Mesothelial cell of epicardium (in vitro differentiated cells): ENCODE measurements at places on chromosomes 7 and 10.
A peak's percentile ranks its signal among the peaks of the same experiment; 100 is the strongest.

DNA sequence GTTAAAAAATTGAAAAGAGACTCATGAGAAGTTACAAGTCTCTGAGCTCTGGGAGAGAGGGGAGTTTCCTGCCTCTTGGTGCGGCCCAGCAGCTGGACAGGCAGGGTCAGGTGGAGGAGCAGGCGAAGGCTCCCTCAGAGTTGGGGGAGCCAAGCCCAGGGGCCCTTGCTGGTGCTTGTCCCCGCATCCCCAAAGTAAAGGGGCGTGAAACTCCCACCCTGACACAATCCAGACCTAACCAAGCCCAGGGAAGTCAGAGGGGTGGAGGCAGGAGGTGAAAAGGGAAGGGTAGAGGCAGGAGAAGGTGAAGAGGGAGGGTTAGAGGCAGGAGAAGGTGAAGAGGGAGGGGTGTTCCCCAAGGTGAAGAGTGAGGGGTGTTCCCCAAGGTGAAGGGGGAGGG, 322.8 kb downstream of the GLRX3 start:
- DNase-seq, result no peak
- H3K4me3 ChIP-seq, result no peak overlapping the region
- H3K27ac ChIP-seq, result no peak overlapping the region
- H3K36me3 ChIP-seq, result no peaks in the 10 kb centered on the region

DNA sequence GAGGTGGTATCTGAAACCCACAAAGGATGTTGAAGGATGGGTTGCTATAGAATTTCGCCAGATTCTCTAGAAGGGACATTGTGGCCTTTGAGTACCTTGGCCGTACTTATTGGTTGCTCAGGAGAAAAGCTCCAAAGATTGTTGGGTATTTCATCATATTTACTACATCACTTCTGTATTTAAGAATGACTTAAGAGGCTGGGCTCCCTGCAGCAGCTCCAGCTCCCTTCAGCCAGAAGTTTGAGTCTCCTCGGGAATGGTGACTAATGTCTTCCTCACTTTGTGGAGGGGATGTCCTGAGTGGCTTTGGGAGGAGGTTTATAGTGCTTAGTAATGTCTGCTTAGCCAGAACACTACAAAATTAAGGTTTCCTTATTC, 18.1 kb downstream of the MINDY4 start:
- H3K27me3 ChIP-seq, result no peaks in the 10 kb centered on the region
- no peak overlapping the region for H3K27ac ChIP-seq
- no peak for DNase-seq
- H3K4me3 ChIP-seq, result no peak overlapping the region
- no peaks in the 10 kb centered on the region for H3K4me1 ChIP-seq

DNA sequence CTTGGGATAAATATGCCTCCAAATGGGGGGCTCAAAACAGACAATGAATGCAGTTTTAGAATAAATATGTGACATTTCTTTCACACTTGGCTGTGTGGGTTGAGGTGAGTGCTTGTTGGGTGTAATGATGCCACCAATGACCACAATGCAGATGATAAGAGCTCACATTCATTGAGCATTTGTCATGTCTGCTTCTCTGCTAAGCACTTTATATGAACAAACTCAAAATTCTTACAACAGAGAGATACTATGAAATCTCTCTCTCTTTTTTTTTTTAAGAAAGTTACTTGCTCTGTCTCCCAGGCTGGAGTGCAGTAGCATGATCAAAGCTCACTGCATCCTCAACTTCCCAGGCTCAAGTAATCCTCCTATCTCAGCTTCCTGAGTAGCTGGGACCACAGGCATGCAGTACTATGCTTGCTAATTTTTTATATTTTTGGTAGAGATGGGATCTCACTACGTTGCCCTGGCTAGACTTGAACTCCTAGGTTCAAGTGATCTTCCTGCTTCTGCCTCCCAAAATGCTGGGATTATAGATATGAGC, 185.4 kb downstream of the JCAD start:
- H3K27ac ChIP-seq, result peak overlapping the region; percentile 83
- peaks cover 67% of the 10 kb centered on the region for H3K4me1 ChIP-seq
- no peak for DNase-seq
- H3K27me3 ChIP-seq, result no peaks in the 10 kb centered on the region

DNA sequence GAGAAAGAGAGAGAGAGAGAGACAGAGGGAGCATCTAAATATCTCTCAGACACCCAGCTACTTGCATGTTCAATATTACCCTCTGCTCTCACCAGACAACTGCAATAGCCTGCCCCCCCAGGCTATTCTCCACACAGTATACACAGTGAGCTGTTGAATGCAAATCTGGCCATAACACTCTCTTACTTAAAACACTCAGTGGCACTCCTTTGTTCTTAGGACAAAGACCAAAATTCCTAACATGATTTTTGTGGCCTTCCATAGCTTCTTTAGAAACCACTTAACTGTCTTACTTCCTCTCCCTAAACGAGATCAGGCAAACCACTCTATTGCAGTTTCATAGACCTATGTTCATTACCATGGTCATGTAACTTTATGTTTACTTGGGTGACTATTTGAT, 903.6 kb upstream of the AUTS2 start:
- peaks cover 4% of the 10 kb centered on the region for H3K4me1 ChIP-seq
- DNase-seq, result no peak
- H3K36me3 ChIP-seq, result no peaks in the 10 kb centered on the region
- H3K27ac ChIP-seq, result no peak overlapping the region

DNA sequence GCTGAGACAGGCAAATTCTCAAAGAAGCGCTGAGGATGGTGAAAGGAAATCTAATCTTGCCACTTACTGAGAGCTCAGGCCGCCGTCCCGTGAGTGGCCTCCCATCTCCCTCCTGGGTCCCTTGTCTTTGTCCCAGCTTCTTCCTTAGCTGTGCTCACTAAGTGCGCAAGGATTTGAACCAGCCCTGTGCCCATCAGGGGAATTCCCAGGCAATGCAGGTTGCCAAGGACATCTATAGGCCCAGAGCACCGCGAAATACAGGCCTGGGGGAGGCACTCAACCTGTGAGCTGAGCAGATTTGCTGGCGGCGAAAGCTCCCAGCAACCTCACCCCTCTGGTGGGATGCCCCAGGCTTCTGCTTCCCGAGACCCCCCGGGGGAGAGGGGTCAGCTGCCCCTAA, 64.8 kb downstream of the OAT start:
- H3K27ac ChIP-seq, result peak overlapping the region; percentile 53
- DNase-seq, result no peak
- H3K36me3 ChIP-seq, result no peaks in the 10 kb centered on the region

DNA sequence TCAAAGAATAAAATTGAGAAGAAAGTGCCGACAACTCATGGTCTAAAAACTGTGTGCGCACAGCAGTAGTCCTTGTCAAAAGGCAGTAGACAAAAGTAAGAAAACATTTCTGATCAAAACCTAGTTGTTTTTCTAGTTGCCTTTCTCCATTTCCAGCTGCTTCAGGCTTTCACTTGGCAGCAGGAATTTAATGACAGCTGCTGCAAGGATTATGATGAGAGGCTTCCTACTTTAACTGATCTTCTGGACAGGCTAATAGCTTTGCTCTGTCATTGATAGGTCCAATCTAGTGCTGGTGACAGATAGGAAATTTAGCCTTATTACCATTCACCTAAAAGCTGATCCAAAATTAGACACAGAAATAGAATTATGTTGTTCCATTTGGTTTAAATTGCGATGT, 110.7 kb upstream of the SEMA3C start:
- no peaks in the 10 kb centered on the region for H3K36me3 ChIP-seq
- H3K4me3 ChIP-seq, result no peak overlapping the region
- no peak for DNase-seq
- H3K27me3 ChIP-seq, result no peaks in the 10 kb centered on the region
- H3K27ac ChIP-seq, result no peak overlapping the region

- no peaks in the 10 kb centered on the region for H3K36me3 ChIP-seq
- no peak overlapping the region for H3K4me3 ChIP-seq
- H3K4me1 ChIP-seq, result peaks cover 54% of the 10 kb centered on the region
- no peaks in the 10 kb centered on the region for H3K27me3 ChIP-seq
- peak overlapping the region; percentile 77 for H3K27ac ChIP-seq
- no peak for DNase-seq
These were observed 41.2 kb downstream of the CALML3 start for GRCh38 chr10:5565671-5566581.

DNA sequence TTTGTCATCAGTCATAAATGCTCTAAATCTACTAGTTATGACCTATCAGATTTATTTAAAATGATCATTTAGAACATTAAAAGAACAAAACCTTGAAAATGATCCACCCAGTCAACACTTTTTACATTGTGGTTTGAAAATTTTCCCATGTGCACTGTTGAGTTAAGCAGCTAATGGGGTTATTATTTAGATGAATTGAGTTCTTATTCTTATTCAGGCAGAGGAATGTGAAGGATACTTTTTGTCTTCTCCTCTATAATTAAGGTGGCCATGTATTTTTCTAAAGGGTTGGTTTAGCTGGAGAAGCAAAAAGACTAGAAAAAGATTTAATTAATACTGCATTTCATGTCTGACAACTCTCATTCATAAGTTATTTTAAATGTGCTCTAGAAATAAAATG, 74.9 kb upstream of the FEZF1 start:
- H3K36me3 ChIP-seq, result no peaks in the 10 kb centered on the region
- H3K27ac ChIP-seq, result no peak overlapping the region
- no peaks in the 10 kb centered on the region for H3K27me3 ChIP-seq
- no peaks in the 10 kb centered on the region for H3K4me1 ChIP-seq

DNA sequence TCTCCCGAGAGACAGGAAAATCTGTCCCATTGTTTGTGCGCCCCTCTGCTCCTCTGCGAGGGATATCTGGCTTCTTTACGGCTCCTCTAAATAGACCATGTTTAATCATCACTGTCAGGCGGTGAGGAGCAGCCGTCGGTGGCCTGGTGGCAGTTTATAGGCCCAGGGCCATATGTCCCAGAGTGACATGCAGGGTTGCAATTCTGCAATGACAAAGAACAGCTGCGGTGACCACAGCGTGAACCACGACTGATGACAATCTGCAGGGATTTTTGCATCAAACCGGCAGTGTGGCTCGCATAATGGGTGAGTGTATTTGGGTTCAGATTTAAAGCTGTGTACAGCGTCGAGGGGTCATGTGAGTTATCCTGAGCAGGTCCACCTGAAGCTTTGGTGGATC, 41.5 kb downstream of the GATA3 start:
- peaks cover 2% of the 10 kb centered on the region for H3K27me3 ChIP-seq
- H3K4me1 ChIP-seq, result peaks cover 15% of the 10 kb centered on the region
- peaks cover 3% of the 10 kb centered on the region for H3K36me3 ChIP-seq
- no peak for DNase-seq
- no peak overlapping the region for H3K4me3 ChIP-seq

GRCh38 chr7:83486536-83486935, 162.4 kb downstream of the SEMA3E start:
- H3K27me3 ChIP-seq, result no peaks in the 10 kb centered on the region
- peaks cover 4% of the 10 kb centered on the region for H3K4me1 ChIP-seq

DNA sequence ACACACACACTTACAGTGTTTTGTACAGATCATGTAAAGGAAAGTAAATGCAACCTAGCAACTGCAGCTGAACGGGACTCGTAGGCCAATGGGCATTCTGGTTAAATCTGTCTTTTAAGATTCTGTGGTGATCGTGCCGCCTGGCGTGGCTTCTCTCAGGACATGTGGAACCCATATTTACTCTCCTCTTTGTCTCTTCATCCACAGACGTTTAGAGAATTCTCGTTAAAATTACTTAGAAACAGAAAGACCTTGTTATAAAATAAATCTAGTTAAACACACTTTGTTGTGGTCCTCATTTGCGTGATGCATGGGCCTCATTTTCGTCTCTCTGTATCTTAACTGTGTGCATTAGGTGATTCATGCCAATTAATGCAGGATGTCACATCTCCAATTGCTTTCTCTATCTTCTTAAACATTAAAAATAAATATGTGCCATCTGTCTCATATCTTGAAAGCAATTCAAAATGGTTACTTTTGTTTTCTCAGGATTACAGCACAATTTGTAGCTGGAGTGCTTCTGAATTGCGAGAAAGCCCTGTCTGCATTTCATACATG, 11.5 kb downstream of the KLF6 start:
- H3K27ac ChIP-seq, result peak overlapping the region; percentile 43
- H3K27me3 ChIP-seq, result no peaks in the 10 kb centered on the region
- H3K4me3 ChIP-seq, result no peak overlapping the region
- DNase-seq, result no peak
- H3K36me3 ChIP-seq, result peaks cover 15% of the 10 kb centered on the region

- no peaks in the 10 kb centered on the region for H3K27me3 ChIP-seq
- H3K4me3 ChIP-seq, result no peak overlapping the region
- peaks cover 9% of the 10 kb centered on the region for H3K36me3 ChIP-seq
- H3K27ac ChIP-seq, result no peak overlapping the region
- peaks cover 7% of the 10 kb centered on the region for H3K4me1 ChIP-seq
These were observed 255.7 kb upstream of the LRRN3 start for GRCh38 chr7:110835218-110835617.

- H3K4me1 ChIP-seq, result peaks cover 9% of the 10 kb centered on the region
- no peaks in the 10 kb centered on the region for H3K27me3 ChIP-seq
- no peaks in the 10 kb centered on the region for H3K36me3 ChIP-seq
- DNase-seq, result no peak
- no peak overlapping the region for H3K27ac ChIP-seq
These were observed 187.9 kb downstream of the GATA3 start for GRCh38 chr10:8242295-8242872.

- no peak overlapping the region for H3K4me3 ChIP-seq
- H3K4me1 ChIP-seq, result no peaks in the 10 kb centered on the region
- DNase-seq, result no peak
These were observed 163.3 kb downstream of the STK31 start for GRCh38 chr7:23873306-23873705.
